A549 treated with CpdA at 1 μM for 4 hours (cell line): ENCODE measurements at places on chromosomes 7 and 10. TPM values are rescaled to one million over a fixed set of nuclear protein-coding genes. Genes with fewer than 3 reads are reported as not detected.

RADIL gene
- 1.2 to 2.4 TPM (median 1.6 TPM) in 5 replicates for total RNA-seq

STRIP2 gene
- total RNA-seq = 5.8 to 8.9 TPM (median 7.4 TPM) in 5 replicates

SLC13A1 gene
- not detected in 5 replicates for total RNA-seq

PIK3CG gene
- not detected in 5 replicates for total RNA-seq

ZPBP gene
- not detected in 5 replicates for total RNA-seq

SPAM1 gene
- total RNA-seq = not detected in 5 replicates

FEZF1 gene
- not detected in 5 replicates for total RNA-seq

C10orf62 gene
- total RNA-seq = 0.12 TPM in 1 of 5 replicates, not detected in the others

MYO3A gene
- not detected in 5 replicates for total RNA-seq

EMX2 gene
- 0.05 TPM in 1 of 5 replicates, not detected in the others for total RNA-seq

POP7 gene
- total RNA-seq = 72.6 to 107 TPM (median 103 TPM) in 5 replicates

FAM25C gene
- 1.2 to 4.7 TPM (median 1.8 TPM) in 3 of 5 replicates, not detected in the others for total RNA-seq

RGR gene
- total RNA-seq = not detected in 5 replicates

AEBP1 gene
- 0.05 TPM in 1 of 5 replicates, not detected in the others for total RNA-seq

CALN1 gene
- total RNA-seq = not detected in 5 replicates

PDE1C gene
- 4.3 to 6.2 TPM (median 5.6 TPM) in 5 replicates for total RNA-seq

FGFBP3 gene
- total RNA-seq = 1.6 to 2.7 TPM (median 2.4 TPM) in 5 replicates

NEBL gene
- total RNA-seq = 3.0 to 4.7 TPM (median 3.9 TPM) in 5 replicates

KLF14 gene
- total RNA-seq = 0.03 to 0.06 TPM (median 0.05 TPM) in 3 of 5 replicates, not detected in the others

FBXO24 gene
- 0.14 to 0.60 TPM (median 0.35 TPM) in 5 replicates for total RNA-seq

GBX1 gene
- total RNA-seq = not detected in 5 replicates

RELN gene
- total RNA-seq = 0.03 to 0.06 TPM in 2 of 5 replicates, not detected in the others

SPDYE6 gene
- total RNA-seq = not detected in 5 replicates

CRYGN gene
- total RNA-seq = not detected in 5 replicates

FKBP9 gene
- 73.8 to 142 TPM (median 84.9 TPM) in 5 replicates for total RNA-seq

DNAJC12 gene
- total RNA-seq = 56.2 to 75.8 TPM (median 66.0 TPM) in 5 replicates

ASZ1 gene
- total RNA-seq = not detected in 5 replicates

PITX3 gene
- 0.22 to 0.46 TPM (median 0.27 TPM) in 5 replicates for total RNA-seq

TUBB8 gene
- total RNA-seq = 0.07 to 0.26 TPM in 2 of 5 replicates, not detected in the others

ANK3 gene
- 0.22 to 0.79 TPM (median 0.45 TPM) in 5 replicates for total RNA-seq

PLXNA4 gene
- total RNA-seq = 0.58 to 2.1 TPM (median 1.3 TPM) in 5 replicates

HILPDA gene
- total RNA-seq = 19.0 to 21.7 TPM (median 20.2 TPM) in 5 replicates

AMZ1 gene
- 0.05 TPM in 1 of 5 replicates, not detected in the others for total RNA-seq

ZNF736 gene
- total RNA-seq = 0.02 TPM in 1 of 5 replicates, not detected in the others

CDK1 gene
- total RNA-seq = 83.6 to 107 TPM (median 92.5 TPM) in 5 replicates

BICC1 gene
- total RNA-seq = 21.5 to 30.1 TPM (median 23.6 TPM) in 5 replicates

ADCY1 gene
- total RNA-seq = 2.0 to 2.7 TPM (median 2.2 TPM) in 5 replicates

SPDYE8 gene
- not detected in 5 replicates for total RNA-seq

SPDYE2 gene
- total RNA-seq = not detected in 5 replicates

C10orf143 gene
- 0.49 to 1.0 TPM (median 0.80 TPM) in 5 replicates for total RNA-seq

EPDR1 gene
- total RNA-seq = 69.7 to 80.3 TPM (median 75.1 TPM) in 5 replicates

GLI3 gene
- 0.16 to 0.33 TPM (median 0.21 TPM) in 5 replicates for total RNA-seq

SPDYE5 gene
- total RNA-seq = not detected in 5 replicates

EPO gene
- total RNA-seq = 0.03 TPM in 1 of 5 replicates, not detected in the others

ARPC1A gene
- 133 to 146 TPM (median 136 TPM) in 5 replicates for total RNA-seq

HECW1 gene
- 10.9 to 14.2 TPM (median 12.0 TPM) in 5 replicates for total RNA-seq

ODAD2 gene
- total RNA-seq = 0.05 to 0.27 TPM (median 0.09 TPM) in 4 of 5 replicates, not detected in the other

ASB10 gene
- total RNA-seq = not detected in 5 replicates

OGDHL gene
- 0.21 to 0.24 TPM (median 0.21 TPM) in 5 replicates for total RNA-seq

BHLHA15 gene
- 0.41 to 0.81 TPM (median 0.52 TPM) in 4 of 5 replicates, not detected in the other for total RNA-seq

GPR37 gene
- 0.43 to 0.85 TPM (median 0.71 TPM) in 5 replicates for total RNA-seq
